Stimulated activated CD4-positive, alpha-beta T cell treated with anti-CD3 and anti-CD28 coated beads, Interleukin-12 subunit alpha, Interleukin-12 subunit beta, amount 100 ng/mL, for 48 hours (primary cell): ENCODE measurements at places on chromosomes 11 and 22.

- DNase-seq = no peak
Measured at GRCh38 chr11:67177399-67178281, 58.6 kb downstream of the KDM2A start.

GRCh38 chr11:93039531-93040240, 70.2 kb downstream of the MTNR1B start:
- no peak for DNase-seq

GRCh38 chr22:24164940-24165339, 16.3 kb upstream of the SUSD2 start:
- no peak for DNase-seq

DNA sequence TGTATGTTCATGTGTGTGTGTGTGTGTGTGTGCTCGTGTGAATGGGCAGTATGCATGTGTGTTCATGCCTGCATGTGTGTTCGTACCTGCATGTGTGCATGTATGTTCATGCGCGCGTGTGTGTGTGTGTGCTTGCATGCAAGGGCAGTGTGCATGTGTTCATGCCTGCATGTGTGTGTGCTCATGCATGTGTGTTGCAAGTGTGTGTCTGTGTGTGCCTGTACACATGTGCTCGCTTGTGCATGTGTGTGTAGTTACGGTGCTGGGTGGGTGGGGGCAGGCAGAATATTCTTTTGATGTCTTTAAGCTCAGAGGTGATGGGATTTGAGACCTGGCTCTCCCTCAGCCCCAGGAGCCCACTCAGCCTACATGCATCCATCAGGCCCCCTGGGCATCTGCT, 822.1 kb downstream of the BRD1 start:
- DNase-seq = no peak

DNA sequence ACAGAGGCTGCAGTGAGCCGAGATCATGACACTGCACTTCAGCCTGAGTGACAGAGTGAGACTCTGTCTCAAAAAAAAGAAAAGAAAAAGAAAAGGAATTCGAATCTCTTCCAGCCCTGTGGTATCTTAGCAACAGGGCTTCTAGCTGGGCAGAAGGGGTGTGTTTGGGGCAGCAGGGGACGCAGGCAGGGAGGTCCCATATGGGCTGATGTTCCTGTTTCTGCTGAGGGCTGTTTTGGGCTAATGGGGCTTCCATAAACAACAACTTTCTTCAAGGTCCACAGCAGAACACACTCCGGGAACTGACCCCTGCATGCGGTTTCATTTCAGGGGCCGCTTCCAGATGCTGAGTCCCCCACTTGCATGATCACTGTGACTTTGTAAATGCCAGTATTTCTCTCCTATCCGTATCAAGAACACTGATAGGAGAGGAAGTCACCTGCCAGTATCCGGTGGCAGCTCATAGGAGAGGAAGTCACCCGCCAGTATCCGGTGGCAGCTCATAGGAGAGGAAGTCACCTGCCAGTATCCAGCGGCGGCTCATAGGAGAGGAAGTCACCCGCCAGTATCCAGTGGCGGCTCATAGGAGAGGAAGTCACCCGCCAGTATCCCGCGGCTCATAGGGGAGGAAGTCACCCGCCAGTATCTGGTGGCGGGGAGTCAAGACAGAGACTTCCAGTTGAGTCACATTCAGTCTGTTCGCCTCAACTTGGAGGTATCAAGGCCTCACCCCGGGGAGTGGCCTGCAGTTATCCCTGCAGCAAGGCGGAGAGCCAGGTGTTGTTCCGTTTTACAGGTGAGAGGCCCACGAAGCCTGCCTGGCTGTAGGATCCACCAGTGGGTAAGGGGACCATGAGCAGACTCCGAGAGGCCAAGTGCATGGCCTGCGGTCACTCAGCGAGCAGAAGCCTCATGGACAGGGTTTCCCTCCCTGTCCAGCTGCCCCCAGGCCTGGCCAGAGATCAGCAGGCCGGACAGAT, 8.3 kb upstream of the FGF19 start:
- no peak for DNase-seq

GRCh38 chr11:40513281-40513680, 946.2 kb downstream of the LRRC4C start:
- DNase-seq = no peak

- DNase-seq = no peak
Measured at GRCh38 chr11:28144808-28145207, 36.6 kb downstream of the METTL15 start.

DNA sequence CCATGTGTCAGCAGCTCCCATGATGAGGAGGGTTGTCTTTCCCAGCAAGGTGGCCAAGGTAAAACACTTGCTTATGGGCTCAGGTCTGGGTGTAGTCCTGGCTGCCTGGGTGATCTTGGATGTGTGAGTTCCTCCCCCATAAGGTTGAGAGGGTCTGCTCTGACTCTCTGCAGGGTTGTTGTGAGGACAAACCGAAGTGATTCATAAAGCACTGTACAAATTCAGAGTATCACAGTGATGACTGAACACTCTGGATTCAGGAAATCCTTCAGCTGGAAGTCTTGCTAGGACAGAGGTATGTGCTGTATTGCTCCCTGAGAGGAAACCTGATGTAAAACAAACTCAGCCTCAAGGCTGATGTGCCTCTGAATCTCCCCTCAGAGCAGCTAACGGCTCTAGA, 220.9 kb upstream of the PITPNB start:
- no peak for DNase-seq

GRCh38 chr11:121105063-121105480, 4.0 kb downstream of the TECTA start:
- DNase-seq = no peak

DNA sequence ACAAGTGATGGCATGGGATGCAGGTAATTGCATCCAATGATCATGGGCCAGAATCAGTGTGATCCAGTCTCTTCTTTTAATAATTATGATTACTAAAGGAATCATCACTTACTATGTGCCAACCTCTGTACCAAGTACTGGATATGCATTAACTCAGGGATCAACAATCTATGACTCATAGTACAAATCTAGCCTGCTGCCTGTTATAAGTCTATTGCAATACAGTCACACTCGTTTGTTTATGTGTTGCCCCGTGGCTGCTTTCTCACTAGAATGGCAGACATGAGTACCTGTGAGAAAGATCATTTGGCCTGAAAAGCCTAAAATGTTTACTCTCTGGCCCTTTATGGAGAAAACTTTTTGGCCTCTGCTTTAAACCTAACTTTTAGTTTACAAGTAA, 45.0 kb downstream of the OR6Q1 start:
- no peak for DNase-seq

DNA sequence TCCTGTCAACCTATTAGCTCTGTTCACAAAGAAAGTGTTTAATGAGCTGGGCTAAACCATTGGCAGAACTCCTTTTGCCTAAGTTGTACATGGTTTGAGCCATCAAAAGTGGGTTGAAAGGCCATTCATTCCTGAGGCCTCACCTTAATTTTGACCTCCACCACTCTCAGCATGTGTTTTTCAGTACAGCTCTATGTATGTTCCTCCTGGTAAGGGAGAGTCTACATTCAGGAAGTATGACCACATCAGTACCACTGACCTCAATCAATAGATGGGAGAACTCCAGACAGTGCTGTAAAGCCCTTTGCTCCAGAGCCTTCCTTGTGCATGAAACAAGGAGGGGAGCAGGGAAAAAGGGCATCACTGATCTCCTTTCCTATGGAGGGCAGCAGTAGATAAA, 87.8 kb upstream of the CARD18 start:
- DNase-seq = no peak
